ENCODE measurements at places on chromosomes 5 and 9.

DNA sequence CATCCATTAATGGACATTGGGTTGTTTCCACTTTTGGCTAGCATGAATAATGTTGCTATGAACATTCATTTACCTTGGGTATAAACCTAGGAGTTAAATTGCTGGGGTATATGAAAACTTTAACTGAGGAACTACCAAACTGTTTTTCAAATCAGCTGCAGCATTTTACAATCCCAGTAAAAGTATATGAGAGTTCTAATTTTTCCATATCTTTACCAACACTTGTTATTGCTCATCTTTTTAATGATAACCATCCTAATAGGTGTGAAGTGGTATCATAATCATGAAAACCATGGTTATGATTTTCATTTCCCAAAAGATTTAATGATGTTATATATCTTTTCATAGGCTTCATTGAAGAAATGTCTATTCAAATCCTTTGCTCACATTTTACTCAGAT, 15.5 kb upstream of the FBXO38 start:
- no peak for DNase-seq

GRCh38 chr5:135625961-135626360, 47.2 kb upstream of the CXCL14 start:
- no peak for DNase-seq

DNA sequence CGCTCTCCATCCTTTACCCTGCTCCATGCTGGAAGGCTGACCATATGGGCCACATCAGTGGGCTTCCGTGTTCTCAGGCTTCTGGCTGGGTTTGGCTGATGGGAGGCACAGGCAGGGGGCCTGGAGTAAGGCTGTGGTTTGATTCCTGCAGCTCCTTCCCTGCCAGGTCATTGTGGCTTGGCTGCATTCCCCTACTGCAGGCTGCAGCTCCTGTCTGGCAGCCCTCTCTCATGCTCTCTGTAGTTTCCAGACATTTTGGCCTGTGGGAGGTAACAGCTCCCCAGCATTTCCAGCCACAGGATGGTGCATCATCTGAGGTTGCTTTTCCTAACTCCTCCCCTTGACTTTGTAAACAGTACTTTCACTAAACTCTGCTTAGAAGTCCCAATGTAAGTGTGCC, 102.0 kb upstream of the PTPN3 start:
- peak; percentile 56 for DNase-seq

DNA sequence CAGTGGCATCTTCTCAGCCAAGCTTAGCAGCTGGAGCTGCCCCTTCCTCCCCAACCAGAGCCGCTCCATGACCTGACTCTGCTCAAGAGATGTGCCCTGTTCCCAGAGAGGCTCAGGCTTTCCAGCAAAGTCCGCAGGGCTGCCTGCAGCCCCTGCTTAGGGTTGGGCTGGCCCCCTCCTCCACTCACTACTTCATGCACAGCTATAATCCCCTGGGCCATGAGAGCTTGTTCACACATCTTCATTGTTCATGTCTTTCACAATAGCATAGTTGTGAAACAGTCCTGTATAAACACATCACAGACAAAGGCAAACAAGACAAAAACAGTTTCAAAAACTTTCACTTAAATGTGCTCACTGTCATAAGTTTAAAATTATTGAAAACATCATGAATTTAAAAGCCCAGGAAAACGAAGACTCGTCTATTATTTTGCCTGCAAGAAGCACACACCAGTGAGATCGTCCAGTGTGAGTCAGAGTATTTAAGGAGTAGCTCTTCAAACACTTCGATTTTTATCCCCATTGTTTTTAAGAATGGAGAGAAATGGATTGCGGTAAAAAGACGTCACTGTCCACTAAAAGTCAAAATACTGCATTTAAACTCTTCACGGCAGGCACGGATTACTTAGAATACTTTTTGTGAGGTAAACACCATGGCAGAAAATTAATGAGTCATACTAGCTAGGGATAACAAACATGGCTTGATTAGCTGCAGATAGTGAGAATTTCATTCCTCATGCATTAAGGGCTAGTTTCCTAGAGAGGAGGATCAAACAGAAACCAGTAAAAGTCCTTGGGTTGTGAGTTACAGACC, 40.7 kb upstream of the S1PR3 start:
- peak; percentile 9 for DNase-seq

GRCh38 chr5:72505539-72506157, 1.6 kb downstream of the ZNF366 start:
- DNase-seq = no peak
